ENCODE measurements at places on chromosomes 1 and 21.

GRCh38 chr1:214328770-214329469 lies 48.0 kb downstream of the SMYD2 start:
- no peak for DNase-seq

DNA sequence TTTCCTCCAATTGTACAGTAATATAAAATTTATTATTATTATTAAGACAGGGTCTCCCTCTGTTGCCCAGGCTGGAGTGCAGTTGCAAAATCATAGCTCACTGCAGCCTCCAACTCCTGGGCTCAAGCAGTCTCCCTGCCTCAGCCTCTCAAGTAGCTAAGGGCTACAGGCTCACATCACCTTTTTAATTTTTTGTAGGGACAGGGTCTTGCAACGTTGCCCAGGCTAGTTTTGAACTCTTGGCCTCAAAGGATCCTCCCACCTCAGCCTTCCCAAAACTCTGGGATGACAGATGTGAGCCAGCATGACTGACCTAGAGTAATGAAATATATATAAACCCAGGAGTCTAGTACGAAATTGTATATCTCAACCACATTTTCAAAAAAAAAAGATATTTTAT lies 49.2 kb downstream of the B3GALNT2 start:
- no peak for DNase-seq

DNA sequence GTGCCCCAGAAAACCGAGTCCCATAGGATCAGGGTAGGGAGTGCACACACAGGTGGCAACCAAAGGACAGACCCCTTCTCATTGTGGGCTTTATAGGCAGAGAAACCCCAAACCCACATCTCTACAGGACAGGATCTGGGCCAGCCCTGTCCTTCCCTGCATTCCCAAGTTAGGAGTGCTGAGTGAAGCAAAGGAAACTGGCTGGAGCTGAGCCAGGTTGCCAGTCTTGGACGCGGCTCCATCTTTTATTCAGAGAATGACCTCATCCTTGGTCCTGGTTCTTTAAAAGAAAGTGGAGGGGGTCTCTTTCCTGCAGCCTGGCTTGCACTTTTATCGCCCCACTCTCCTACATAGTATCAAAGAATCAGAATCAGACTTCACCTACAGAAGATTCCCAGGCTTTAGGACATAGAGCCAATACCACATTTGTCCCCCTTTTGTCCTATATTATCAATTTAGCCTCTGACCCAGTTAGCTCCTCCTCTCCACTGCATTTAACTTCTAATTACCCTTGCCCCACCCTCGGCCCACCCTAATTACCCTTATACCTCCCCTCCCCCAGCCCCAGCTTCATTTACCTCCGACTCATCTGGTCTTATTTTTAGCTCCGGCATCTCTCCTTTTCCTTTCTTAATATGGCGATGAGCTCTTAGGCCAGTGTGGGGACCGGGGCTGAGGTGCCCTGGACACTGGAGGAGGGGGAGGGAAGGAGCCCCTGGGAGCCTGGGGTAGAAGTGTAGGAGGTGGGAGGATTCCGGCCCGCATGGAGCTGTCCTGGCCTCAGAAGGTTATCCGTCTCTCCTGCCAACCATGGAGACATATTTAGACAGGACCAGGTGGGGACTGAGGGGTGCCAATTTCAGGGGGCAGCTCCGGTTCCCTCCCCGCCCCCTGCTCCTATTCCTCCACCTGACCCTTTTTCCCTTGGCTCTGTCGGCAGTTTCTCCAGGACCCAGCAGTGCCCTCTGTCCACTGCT lies at the start of gene CASQ1:
TSS of gene CASQ1 (plus strand) at position 927 of the 977 bp plus-strand sequence. CDS start 177 bp downstream, outside the sequence.
- DNase-seq, result no peak

DNA sequence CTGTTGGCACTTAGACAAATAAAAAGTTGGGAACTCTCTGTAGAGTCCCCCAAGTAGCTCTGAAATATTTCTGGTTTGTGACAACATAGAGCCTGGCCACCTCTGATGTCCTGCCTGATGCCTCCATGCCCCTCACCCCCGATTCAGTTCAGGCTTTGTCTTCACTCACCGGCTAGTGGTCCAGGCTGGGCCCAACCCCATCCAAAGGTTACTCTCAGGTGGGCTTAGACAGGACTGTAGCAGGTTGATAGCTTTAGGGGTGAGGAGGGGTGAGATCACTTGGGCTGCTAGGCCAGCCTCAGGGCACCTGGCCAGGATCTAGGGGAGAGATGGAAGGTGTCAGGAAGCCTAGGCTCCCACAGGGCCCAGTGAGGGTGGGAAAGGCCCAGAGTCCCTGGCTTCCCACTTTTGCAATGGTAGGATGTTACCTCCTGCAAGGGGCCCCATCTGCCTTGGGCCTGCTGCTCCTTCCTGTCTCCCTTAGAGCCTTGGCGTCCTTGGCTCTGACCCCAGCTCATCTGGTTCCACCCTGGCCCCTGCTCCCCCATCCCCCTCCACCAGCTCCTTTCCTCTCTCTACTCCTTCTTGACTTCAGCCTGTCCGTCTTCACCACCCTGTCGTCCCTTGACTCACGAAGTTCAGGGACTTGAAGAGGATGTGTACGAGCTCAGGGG lies 6.7 kb downstream of the EPS8L3 start:
- no peak for DNase-seq

GRCh38 chr1:53735681-53736080 lies 3.3 kb downstream of the GLIS1 start:
- no peak for DNase-seq

DNA sequence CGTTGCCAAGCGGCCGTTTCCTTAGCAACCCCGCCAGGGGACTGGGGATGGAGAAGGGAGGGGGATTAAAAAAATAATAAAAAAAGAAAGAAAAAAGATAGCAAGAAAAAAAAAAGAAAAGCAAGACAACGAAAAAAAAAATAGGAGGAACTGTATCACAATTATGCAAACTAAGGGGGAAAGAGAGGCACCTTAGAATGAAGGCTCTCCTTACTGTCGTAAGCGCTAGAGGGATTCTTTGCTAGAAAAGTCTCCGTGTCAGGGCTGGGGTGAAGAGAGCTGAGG lies 625 bp upstream of the NEGR1 start:
- no peak for DNase-seq

DNA sequence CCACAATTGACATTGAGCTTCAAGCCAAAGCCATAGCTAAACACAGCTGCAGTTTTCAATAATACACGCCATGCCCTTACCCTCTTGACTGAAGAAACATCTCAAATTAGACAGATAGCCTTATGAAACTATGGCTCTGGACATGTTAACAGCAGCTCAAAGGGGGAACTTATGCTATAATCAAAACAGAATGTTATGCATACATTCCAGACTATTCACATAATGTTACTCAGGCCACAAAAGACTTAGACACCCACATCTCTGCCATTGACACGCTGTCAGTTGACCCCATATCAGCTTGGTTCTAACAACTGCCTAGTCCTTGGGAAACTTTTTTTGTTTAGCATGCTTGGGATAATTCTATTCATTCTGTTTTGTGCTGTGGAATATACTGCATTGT lies 2.3 kb upstream of the NENF start:
- no peak for DNase-seq

GRCh38 chr21:46024141-46024540 lies 42.6 kb downstream of the COL6A1 start:
- no peak for DNase-seq

GRCh38 chr1:12460121-12460520 lies 157.9 kb downstream of the DHRS3 start:
- DNase-seq, result no peak
